Central memory CD8-positive, alpha-beta T cell (primary cell): ENCODE measurements at places on chromosomes 4 and X.

- H3K4me1 ChIP-seq: no peaks in the 10 kb centered on the region
- H3K27me3 ChIP-seq: no peaks in the 10 kb centered on the region
- no peak overlapping the region for H3K27ac ChIP-seq
- H3K36me3 ChIP-seq: no peaks in the 10 kb centered on the region
Measured at GRCh38 chr4:186764457-186764856, 40.8 kb upstream of the FAT1 start.

DNA sequence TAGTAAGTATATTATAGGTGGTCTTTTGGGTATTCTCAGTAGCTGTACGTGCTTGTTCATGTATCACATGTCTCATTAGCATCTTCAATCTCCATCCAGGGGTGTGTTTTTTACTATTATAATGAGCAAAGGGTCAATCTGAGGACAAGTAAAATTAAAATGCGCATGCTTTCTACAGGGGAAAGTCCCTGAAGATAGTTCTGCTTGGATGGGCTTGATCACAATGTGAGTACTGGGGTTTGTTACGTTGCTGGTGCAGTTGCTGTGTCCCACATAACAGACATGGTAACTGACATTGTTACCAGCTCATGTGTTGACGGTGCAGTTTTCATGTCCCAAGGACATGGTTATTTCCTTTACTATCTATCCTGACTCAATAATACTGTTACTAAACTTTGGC is 65.9 kb downstream of the UCHL1 start:
- no peak overlapping the region for H3K27ac ChIP-seq
- no peaks in the 10 kb centered on the region for H3K36me3 ChIP-seq
- no peaks in the 10 kb centered on the region for H3K4me1 ChIP-seq
- no peak overlapping the region for H3K4me3 ChIP-seq
- H3K27me3 ChIP-seq: no peaks in the 10 kb centered on the region

- no peak overlapping the region for H3K27ac ChIP-seq
- DNase-seq: no peak
- no peaks in the 10 kb centered on the region for H3K27me3 ChIP-seq
- no peaks in the 10 kb centered on the region for H3K4me1 ChIP-seq
Measured at GRCh38 chrX:94524867-94525266, 850.9 kb downstream of the FAM133A start.

GRCh38 chrX:105460376-105460775 is 239.9 kb upstream of the TEX13A start:
- H3K27me3 ChIP-seq: no peaks in the 10 kb centered on the region
- DNase-seq: no peak
- no peaks in the 10 kb centered on the region for H3K4me1 ChIP-seq
- no peak overlapping the region for H3K4me3 ChIP-seq
- no peaks in the 10 kb centered on the region for H3K36me3 ChIP-seq
- H3K27ac ChIP-seq: no peak overlapping the region

GRCh38 chr4:21726255-21726815 is 222.2 kb downstream of the KCNIP4 start:
- DNase-seq: no peak
- no peaks in the 10 kb centered on the region for H3K4me1 ChIP-seq
- H3K27ac ChIP-seq: no peak overlapping the region
- no peaks in the 10 kb centered on the region for H3K36me3 ChIP-seq

DNA sequence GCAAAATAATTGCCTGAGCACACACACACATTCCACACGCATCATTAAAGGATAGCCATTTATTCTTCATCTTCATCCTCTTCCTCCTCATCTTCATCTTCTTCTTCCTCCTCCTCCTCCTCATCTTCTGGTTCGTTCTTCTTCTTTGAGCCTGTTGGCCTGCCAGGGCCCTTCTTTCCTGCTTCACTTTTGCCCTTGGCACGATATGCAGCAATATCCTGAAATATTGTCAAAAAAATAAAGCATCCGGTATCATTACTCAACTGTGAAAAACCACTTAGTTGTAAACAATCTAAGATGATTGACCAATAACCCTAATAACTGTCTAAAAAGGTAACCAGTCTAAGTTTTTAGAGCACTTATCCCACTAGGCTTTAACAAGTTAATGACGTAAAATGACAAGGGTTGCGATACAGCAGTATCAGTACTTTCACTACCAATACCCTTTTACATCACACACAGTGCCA is 2.1 kb downstream of the HMGB2 start:
- peak overlapping the region; percentile 99 for H3K4me3 ChIP-seq
- no peak for DNase-seq
- no peaks in the 10 kb centered on the region for H3K27me3 ChIP-seq
- H3K36me3 ChIP-seq: peaks cover 39% of the 10 kb centered on the region
- peak overlapping the region; percentile 97 for H3K27ac ChIP-seq

- H3K4me1 ChIP-seq: peaks cover 28% of the 10 kb centered on the region
- no peak for DNase-seq
- no peak overlapping the region for H3K27ac ChIP-seq
- H3K4me3 ChIP-seq: no peak overlapping the region
- H3K27me3 ChIP-seq: no peaks in the 10 kb centered on the region
- H3K36me3 ChIP-seq: peaks cover 25% of the 10 kb centered on the region
Measured at GRCh38 chr4:102789317-102789717, 28.5 kb upstream of the MANBA start.
